ENCODE measurements at places on chromosomes 3 and 15.
A peak's percentile ranks its signal among the peaks of the same experiment; 100 is the strongest.

GRCh38 chr3:122245513-122246174 lies 62.2 kb downstream of the CASR start:
- DNase-seq = no peak

DNA sequence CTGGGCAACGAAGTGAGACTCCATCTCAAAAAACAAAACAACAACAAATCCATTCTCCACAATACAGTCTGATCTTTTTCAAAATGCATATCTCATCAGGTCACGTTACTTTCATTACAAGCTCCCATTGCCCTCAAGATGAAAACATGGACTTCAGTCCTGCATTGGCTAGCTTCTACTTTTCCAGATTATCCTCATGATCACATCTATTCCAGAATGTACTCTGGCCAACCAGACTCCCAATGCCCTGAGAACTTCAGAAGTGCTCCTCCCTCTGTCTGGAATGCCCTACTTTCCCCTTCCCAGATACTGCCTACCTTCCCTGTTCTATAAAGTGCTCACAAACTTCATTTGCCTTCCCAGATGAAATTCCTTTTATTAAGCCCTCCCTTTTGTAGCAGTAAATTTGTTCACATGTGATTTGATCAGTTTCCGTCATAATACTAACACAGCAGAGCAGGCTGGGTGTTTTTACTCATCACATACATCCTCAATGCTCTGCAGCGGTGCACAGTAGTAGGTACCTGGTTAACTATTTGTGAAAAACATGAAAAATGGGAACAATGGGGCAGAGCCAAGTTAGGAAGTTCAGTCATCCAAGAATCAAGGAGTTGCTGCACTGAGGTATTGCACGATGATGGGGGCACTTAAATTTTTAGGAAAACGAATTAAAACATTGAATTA lies 5.3 kb downstream of the RPL22L1 start:
- DNase-seq = no peak

DNA sequence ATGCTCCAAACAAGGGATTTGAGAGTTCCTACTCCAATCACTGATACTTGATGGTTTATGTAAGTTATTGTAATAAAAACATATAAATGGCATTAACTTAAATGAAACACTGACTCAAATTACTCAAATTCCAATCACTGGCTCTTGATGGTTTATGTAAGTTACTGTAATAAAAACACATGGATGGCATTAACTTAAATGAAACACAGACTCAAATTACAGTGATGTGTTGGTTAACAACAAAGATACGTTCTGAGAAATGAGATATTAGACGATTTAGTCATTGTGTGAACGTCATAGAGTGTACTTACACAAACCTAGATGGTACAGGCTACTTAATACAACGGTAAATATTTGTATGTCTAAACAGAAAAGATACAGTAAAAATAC lies 6.6 kb downstream of the MOBP start:
- DNase-seq = no peak

GRCh38 chr3:40336511-40337135 lies 27.1 kb downstream of the EIF1B start:
- DNase-seq = no peak

GRCh38 chr3:53555068-53555588 lies 60.7 kb downstream of the CACNA1D start:
- no peak for DNase-seq

DNA sequence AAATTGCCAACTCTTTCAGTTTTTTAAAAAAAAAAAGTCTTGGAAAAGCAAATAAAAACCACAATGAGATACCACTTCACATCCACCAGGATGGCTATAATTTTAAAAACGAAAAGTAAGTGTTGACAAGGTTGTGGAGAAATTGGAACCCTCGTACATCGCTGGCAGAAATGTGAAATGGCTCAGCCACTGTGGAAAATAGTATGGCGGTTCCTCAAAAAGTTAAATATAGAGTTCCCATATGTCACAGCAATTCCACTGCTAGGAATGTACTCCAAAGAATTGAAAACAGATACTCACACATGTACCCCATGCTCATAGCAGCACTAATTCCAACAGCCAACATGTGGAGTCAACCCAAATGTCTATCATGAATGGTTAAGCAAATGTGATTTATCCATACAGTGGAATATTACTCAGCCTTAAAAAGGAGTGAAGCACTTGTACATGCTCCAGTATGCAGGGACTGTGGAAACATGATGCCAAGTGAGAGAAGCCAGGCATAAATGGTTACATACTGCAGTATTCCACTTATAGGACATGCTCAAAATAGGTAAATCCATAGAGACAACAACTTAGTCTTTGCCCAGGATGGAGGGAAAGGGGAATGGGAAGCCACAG lies 73.8 kb upstream of the PCSK6 start:
- no peak for DNase-seq

- DNase-seq = no peak
Observed at GRCh38 chr15:29410338-29410737, 140.7 kb upstream of the NSMCE3 start.

DNA sequence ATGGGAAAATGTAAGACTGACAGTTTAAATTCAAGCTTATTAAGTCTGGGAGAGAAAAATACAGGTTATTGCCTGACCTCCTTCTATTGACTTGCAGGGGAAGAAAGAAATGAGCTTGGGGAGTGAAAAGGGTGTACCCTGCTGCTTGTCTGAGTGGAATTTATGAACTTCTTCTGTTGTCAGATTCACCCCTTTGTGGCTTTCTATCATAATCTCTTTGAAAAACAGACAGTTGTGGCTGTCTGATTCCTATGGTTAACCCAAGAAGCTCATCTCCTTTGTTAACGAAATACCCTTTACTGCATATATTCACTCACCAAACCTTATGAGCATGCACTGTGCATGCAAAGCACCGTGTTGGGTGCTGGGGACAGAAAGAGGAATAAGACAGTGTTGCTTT lies 22.5 kb downstream of the GPD1L start:
- no peak for DNase-seq

GRCh38 chr15:74497584-74497983 lies 36.6 kb upstream of the UBL7 start:
- peak; percentile 66 for DNase-seq

DNA sequence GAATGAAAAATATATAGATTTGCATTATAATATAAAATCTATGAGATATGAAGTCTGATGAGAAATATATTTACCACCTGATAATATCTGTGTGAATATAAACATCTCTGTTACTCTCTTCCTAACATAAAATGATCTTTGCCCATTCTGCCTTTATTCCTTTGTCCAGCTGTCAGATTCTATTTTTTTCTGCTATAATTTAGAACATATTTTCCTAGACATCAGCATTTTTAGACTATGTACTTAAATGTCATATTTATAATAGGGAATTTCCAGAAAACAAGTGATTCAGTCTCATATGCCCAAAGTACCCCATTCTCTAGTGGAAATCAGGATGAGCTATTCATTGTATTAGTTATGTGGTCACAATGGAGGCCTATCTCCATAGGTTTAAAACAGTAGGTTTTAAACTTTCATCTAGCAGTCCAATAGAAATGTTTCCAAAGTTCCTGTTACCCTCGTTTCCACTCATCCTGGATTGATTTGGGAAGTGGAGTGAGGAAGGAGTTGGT lies 83.3 kb downstream of the FILIP1L start:
- no peak for DNase-seq

DNA sequence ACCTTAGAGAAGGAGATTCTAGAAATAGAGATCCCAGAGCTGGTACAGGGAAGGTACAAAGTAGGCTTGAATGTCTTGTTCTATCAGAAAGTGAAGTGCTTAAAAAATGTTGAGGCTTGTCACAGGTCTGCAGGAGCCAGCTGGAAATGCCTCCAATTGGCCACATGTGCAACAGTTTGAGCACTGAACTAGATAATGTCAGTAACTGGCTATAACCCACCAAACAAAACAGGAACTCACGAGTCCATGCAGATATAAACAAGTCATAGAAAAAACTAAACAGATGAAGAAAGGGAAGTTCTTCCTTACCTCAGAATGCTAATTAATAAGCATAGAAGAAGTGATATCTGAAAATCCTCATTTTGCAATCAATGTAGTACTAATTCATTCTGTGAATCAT lies 11.9 kb upstream of the TF start:
- no peak for DNase-seq

All from A172 (cell line).